ENCODE measurements at places on chromosomes 5 and 9.

DNA sequence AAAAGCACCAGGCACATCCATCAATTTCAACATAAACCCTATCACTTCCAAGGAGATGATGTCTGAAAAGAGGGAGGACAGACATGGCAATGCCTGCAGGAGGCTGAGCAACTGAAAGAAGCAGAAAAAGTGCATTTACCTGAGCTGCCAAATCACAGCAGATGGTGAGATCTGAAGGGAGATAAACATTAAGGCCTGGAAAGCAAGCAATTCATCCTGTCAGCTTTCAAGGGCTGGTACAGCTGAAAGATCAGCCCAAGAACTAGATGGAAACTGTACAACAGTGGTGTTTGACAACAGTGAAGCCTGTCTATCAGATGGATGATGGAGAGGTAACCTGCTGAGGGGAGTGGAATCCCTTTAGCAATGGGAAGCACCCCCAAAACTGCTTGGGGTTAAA is 433.2 kb upstream of the ZNF608 start:
- H3K4me3 ChIP-seq, result no peak overlapping the region
- H3K27ac ChIP-seq, result no peak overlapping the region
- H3K36me3 ChIP-seq, result no peaks in the 10 kb centered on the region
- no peaks in the 10 kb centered on the region for H3K27me3 ChIP-seq
- no peak for DNase-seq

DNA sequence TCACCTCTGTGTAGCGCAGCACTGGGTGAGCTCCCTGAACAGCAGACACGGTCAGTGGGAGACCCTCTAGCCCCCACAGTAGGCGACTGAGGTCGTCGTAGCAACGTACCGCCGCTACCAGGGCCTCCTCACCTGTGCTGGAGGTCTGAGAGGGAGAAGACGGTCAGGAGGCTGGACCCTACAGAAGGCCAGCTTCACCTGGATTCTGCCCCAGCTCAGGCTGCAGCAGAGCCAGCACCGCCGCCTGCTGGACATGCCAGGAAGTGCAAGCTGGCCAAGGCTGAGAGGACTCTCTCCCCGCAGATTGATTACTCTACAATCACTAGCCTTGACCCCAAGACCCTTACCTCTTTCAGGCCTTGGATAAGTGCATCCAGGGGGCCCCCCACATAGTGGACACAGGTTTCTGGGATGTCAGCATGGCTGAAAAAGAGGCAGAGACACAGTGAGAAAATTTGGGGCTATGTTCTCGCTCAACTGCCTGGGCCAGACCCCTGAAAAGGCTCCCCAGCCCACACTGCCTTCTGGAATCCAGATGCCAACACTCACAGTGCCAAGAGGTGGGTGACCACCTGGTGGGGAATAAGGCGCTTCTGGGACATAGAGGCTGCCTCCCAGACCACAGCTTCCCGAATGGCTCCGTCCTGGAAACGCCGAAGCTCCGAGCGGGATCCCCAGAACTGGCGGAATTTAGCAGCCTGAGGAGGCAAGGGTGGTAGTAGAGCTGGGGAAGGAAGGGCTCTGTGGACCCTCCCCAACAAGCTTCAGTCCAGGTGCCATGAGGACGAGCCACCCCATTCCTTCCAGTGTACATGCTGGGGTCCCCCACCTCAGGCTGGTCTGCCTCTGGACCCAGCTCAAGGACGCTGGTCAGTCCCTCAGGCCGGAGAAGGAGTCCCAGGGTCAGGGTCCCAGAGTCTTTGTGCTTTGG is 6.9 kb downstream of the NOL6 start:
- no peak overlapping the region for H3K4me3 ChIP-seq
- no peaks in the 10 kb centered on the region for H3K27me3 ChIP-seq
- peak; percentile 78 for DNase-seq
- H3K4me1 ChIP-seq, result peaks cover 8% of the 10 kb centered on the region

- peak overlapping the region; percentile 98 for H3K27ac ChIP-seq
- peaks cover 25% of the 10 kb centered on the region for H3K36me3 ChIP-seq
- peak; percentile 40 for DNase-seq
- peaks cover 46% of the 10 kb centered on the region for H3K4me1 ChIP-seq
- peak overlapping the region; percentile 93 for H3K4me3 ChIP-seq
- no peaks in the 10 kb centered on the region for H3K27me3 ChIP-seq
Observed at GRCh38 chr5:69368458-69369339, 621 bp downstream of the AK6 start.

DNA sequence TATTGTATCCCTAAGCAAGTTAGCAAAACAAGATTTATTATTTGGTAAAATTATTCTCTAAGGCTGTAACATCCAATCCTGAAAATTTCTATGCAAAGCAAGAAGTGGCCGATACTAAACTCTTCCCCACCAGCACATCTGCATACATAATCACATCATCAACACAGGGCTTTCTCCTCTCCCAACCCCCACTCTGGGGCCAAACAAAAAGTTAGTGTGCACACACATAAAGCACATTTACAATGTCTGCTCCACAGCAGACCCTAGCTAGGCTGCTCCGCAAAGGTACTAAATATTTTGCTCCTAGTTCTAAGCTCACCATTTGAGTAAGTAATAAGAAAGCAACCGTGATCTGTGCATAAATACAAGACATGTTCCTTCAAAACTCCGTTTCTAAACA is 3.6 kb downstream of the RNF130 start:
- H3K4me1 ChIP-seq, result peaks cover 23% of the 10 kb centered on the region
- no peak for DNase-seq
- peaks cover 23% of the 10 kb centered on the region for H3K27me3 ChIP-seq
- H3K27ac ChIP-seq, result no peak overlapping the region
- peaks cover 1% of the 10 kb centered on the region for H3K36me3 ChIP-seq

DNA sequence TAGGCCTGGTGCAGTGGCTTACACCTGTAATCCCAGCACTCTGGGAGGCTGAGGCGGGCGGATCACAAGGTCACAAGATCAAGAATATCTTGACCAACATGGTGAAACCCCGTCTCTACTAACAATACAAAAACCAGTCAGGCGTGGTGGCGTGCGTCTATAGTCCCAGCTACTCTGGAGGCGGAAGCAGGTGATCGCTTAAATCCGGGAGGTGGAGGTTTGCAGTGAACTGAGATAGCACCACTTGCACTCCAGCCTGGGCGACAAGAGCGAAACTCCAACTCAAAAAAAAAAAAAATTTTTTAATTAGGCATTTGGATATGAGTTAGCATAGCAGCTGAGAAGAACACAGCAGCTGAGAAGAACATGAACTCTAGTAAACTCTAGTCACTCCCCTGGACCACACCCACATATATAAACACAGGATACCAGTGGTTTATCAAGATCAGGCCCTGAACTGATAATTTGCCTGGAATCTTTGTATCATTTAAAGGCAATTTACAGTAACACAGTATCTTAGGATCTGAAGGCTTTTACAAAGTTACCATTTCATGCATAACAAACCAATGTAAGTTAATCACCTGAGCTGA is 4.6 kb upstream of the UGCG start:
- no peak for DNase-seq
- H3K27me3 ChIP-seq, result peaks cover 3% of the 10 kb centered on the region
- H3K4me3 ChIP-seq, result no peak overlapping the region
- H3K27ac ChIP-seq, result no peak overlapping the region

DNA sequence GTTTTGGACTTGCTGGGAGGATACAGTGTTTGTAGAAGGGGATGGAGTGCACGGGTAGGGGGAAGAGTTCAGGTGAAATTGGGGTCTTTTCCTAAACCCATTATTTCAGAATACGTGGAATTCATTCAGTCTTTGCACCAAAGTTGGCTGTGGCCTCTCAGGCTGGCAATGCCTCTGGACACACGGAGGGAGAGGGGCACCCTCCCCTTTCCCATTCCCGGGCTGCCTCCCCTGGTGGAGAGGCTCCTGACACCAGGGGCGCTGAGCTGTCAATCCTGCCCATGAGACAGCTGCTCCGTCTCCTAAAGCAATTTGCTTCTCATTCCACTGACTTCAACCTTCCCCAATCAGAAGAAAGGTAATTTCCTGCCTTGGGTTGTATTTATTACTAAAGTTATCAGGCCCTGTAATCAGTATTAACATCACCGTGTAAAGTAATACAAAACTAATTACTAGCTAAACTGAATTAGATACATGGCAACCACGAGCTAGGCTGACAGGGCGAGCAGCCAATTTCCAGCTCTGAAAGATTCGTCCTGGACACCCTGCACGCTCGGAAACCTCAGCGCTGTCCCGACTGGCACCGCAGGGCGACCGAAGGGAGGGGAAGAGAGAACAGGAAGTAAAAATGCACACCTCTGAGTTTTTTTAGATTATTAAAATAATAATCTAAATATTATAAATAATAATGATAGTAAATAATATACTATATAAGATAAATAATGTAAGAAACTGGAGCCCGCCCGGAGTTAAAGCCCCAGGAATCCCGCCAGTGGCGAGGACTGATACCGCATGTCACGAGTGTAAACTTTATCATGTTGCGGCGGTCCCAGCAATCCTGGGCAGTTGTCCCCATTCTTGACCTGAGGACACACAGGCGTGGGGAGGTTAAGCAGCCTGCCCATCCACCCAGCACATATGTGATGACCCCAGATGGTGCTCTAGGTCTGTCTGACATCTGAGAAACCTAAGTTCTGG is 6.9 kb upstream of the OLFM1 start:
- no peaks in the 10 kb centered on the region for H3K4me1 ChIP-seq
- H3K27ac ChIP-seq, result no peak overlapping the region
- no peaks in the 10 kb centered on the region for H3K36me3 ChIP-seq
- H3K4me3 ChIP-seq, result no peak overlapping the region

- peaks cover 4% of the 10 kb centered on the region for H3K4me1 ChIP-seq
- peak; percentile 36 for DNase-seq
Observed at GRCh38 chr5:150671509-150672236, 10.6 kb downstream of the MYOZ3 start.

GRCh38 chr5:14914623-14915260 is 43.2 kb upstream of the ANKH start:
- DNase-seq, result no peak
- H3K27ac ChIP-seq, result no peak overlapping the region

DNA sequence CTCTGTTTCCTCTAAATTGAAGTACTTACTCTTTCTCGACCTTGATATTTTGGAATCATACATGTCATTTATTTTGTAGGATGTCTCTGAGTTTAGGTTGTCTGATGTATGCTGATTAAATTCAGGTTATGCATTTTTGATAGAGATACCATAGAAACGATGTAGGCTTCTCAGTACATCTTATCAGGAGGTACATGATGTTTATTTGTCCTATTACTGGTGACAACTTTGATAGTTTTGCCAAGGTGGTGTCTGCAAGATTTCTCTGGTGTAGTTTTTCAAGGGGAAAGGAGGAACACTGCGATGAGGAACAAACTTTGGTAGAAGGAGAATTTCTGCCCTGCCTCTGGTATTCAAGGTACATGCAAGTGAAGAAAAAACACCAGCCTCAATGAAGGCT is 29.9 kb downstream of the SUB1 start:
- H3K36me3 ChIP-seq, result no peaks in the 10 kb centered on the region
- H3K4me3 ChIP-seq, result no peak overlapping the region
- no peaks in the 10 kb centered on the region for H3K27me3 ChIP-seq
- DNase-seq, result no peak
- no peak overlapping the region for H3K27ac ChIP-seq
- peaks cover 12% of the 10 kb centered on the region for H3K4me1 ChIP-seq

GRCh38 chr9:101468116-101468515 is 32.5 kb upstream of the ALDOB start:
- no peak overlapping the region for H3K4me3 ChIP-seq
- H3K36me3 ChIP-seq, result no peaks in the 10 kb centered on the region
- peaks cover 48% of the 10 kb centered on the region for H3K27me3 ChIP-seq
- no peak for DNase-seq
- no peaks in the 10 kb centered on the region for H3K4me1 ChIP-seq

DNA sequence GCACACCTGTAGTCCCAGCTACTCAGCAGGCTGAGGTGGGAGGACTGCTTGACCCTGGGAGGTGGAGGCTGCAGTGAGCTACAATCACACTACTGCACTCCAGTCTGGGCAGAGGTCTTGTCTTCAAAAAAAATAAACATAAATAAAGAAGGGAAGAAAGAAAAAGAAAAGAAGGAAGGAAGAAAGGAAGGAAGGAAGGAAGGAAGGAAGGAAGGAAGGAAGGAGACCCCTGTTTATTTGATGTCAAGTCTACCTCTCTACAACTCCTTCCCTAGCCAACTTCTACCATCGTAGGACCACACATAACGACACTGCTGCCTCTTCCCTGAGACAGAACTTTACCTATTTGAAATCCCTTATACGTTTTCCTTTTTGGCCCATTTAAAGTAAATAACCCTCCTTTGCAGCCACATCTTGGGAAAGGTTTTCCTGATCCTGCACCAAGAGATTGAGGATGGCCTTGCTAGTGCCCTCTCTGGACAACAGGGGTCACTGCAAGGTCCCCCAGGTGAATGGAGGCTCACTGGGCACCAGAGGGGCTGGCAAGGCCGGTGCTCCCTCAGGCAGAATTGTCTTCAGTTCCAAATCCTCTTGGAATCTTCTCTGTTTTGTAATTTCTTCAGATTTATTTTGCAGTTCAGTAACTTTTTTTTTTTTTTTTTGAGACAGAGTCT is 10.5 kb downstream of the RPS14 start:
- DNase-seq, result no peak
- no peak overlapping the region for H3K27ac ChIP-seq
- H3K36me3 ChIP-seq, result peaks cover 8% of the 10 kb centered on the region
- H3K27me3 ChIP-seq, result no peaks in the 10 kb centered on the region
- peaks cover 13% of the 10 kb centered on the region for H3K4me1 ChIP-seq
- H3K4me3 ChIP-seq, result no peak overlapping the region

DNA sequence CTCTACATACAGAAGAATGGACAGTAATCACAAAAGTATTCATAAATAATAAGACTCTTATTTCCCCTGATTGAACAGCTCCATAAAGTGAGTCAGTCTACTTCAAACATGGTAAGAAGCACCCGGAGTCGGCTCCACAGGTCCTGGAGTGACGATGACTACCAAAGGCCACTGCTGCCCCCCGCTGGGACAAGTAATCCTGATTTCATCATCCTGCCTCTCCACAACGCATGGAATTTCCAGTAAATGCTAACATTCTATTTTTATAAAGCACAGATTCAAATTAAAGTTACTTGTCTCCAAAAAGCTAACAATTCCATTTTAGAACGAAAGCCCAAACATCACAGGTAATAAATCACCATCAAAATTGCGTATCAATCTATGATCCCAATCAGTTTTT is 16.2 kb downstream of the ATPSCKMT start:
- H3K4me1 ChIP-seq, result no peaks in the 10 kb centered on the region
- DNase-seq, result no peak
- H3K27ac ChIP-seq, result no peak overlapping the region
- H3K4me3 ChIP-seq, result no peak overlapping the region
- no peaks in the 10 kb centered on the region for H3K27me3 ChIP-seq

DNA sequence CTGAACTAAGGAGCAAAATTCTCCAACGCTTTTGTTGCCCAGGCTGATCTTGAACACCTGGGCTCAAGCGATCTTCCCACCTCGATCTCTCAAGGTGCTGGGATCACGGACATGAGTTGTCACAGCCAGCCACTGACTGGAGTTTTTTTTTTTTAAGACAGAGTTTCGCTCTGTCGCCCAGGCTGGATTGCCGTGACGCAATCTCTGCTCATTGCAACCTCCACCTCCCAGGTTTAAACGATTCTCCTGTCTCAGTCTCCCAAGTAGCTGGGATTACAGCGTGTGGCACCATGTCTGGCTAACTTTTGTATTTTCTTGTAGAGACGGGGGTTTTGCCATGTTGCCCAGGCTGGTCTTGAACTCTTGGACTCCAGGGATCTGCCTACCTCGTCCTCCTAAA is 58.2 kb downstream of the EHMT1 start:
- peaks cover 5% of the 10 kb centered on the region for H3K36me3 ChIP-seq
- H3K27me3 ChIP-seq, result no peaks in the 10 kb centered on the region
- H3K27ac ChIP-seq, result no peak overlapping the region
- H3K4me1 ChIP-seq, result peaks cover 14% of the 10 kb centered on the region
- H3K4me3 ChIP-seq, result no peak overlapping the region
- no peak for DNase-seq
